Karpas-422 (cell line): ENCODE measurements at places on chromosomes 4 and X.

DNA sequence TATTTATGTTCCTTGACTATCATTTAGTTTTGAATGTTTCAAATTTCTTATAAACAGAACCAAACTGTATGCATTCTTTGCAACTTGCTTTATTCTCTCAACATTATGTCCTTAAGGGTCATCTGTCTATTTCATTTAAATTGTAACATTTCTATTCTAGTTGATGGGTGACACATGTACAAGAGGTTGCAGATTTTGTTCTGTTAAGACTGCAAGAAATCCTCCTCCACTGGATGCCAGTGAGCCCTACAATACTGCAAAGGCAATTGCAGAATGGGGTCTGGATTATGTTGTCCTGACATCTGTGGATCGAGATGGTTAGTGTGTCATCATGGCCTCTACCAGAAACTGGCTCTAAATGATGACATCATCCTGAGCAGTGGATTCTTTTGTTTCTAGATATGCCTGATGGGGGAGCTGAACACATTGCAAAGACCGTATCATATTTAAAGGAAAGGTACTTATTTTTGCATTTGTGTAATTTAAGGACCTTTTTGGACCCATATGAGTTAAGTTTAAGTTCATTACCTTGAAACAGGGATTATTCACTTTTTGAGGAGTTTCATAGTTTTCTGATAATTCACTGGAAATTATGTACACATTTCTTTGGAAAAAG is 6.1 kb downstream of the LIAS start:
- peak; percentile 73 for DNase-seq
- peaks cover 21% of the 10 kb centered on the region for H3K4me1 ChIP-seq
- no peaks in the 10 kb centered on the region for H3K27me3 ChIP-seq
- no peak overlapping the region for H3K27ac ChIP-seq

DNA sequence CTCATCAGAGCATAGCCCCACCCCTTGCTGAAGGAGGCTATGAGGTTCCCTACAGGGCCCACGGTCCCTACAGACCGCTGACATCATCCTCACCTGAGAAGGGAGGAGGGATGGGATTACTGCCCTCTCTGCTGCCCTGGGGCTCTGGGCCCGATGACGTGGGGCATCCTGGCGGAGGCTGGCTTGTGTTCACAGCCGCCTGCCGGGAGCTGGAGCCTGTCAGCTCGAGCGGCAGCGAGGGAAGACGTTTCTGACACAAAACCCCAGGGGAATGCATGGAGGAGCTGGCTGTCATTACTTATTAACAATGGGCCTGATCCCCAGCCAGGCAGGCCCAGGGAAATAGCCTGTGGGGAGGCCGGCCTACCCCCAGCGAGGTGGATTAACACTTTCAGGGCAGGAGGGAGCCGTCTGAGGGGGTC is 106.6 kb upstream of the ATP6AP2 start:
- no peak for DNase-seq
- H3K27me3 ChIP-seq, result no peaks in the 10 kb centered on the region
- no peaks in the 10 kb centered on the region for H3K4me1 ChIP-seq
- H3K4me3 ChIP-seq, result no peak overlapping the region
- H3K36me3 ChIP-seq, result no peaks in the 10 kb centered on the region

GRCh38 chrX:63652086-63652765 is 132.8 kb downstream of the ARHGEF9 start:
- H3K4me3 ChIP-seq, result no peak overlapping the region
- H3K36me3 ChIP-seq, result no peaks in the 10 kb centered on the region
- no peak for DNase-seq

- H3K27me3 ChIP-seq, result no peaks in the 10 kb centered on the region
- no peak for DNase-seq
- H3K4me3 ChIP-seq, result no peak overlapping the region
- H3K4me1 ChIP-seq, result peaks cover 5% of the 10 kb centered on the region; the same call in 1 of the 2 replicates
- no peak overlapping the region for H3K27ac ChIP-seq
Measured at GRCh38 chr4:54800831-54801530, 143.2 kb downstream of the KIT start.

- H3K4me1 ChIP-seq, result peaks cover 31% of the 10 kb centered on the region
- no peaks in the 10 kb centered on the region for H3K27me3 ChIP-seq
- peak overlapping the region; percentile 51 for H3K27ac ChIP-seq
- peak; percentile 65 for DNase-seq
- H3K36me3 ChIP-seq, result no peaks in the 10 kb centered on the region
Measured at GRCh38 chr4:37892641-37893040, 1.8 kb downstream of the TBC1D1 start.

GRCh38 chr4:109973529-109973905 is 60.8 kb downstream of the EGF start:
- H3K4me1 ChIP-seq, result no peaks in the 10 kb centered on the region; the same call in 1 of the 2 replicates
- H3K27ac ChIP-seq, result no peak overlapping the region
- H3K4me3 ChIP-seq, result no peak overlapping the region

- DNase-seq, result no peak
- H3K27ac ChIP-seq, result no peak overlapping the region
- H3K36me3 ChIP-seq, result peaks cover 8% of the 10 kb centered on the region
- H3K4me3 ChIP-seq, result no peak overlapping the region
- no peaks in the 10 kb centered on the region for H3K27me3 ChIP-seq
Measured at GRCh38 chr4:870951-871350, 45.0 kb upstream of the CPLX1 start.

- H3K4me1 ChIP-seq, result no peaks in the 10 kb centered on the region
- no peak overlapping the region for H3K4me3 ChIP-seq
- DNase-seq, result no peak
- no peak overlapping the region for H3K27ac ChIP-seq
- H3K27me3 ChIP-seq, result no peaks in the 10 kb centered on the region
Measured at GRCh38 chr4:7598939-7599790, 164.4 kb upstream of the PSAPL1 start.

GRCh38 chrX:129667412-129667811 is 12.7 kb upstream of the APLN start:
- no peaks in the 10 kb centered on the region for H3K27me3 ChIP-seq
- H3K36me3 ChIP-seq, result no peaks in the 10 kb centered on the region
- no peaks in the 10 kb centered on the region for H3K4me1 ChIP-seq
- H3K4me3 ChIP-seq, result no peak overlapping the region
- DNase-seq, result no peak

- H3K36me3 ChIP-seq, result peaks cover 49% of the 10 kb centered on the region
- peak overlapping the region; percentile 86 for H3K4me3 ChIP-seq
- no peaks in the 10 kb centered on the region for H3K27me3 ChIP-seq
- no peak for DNase-seq
Measured at GRCh38 chr4:498328-498904, 540 bp downstream of the ZNF721 start.

DNA sequence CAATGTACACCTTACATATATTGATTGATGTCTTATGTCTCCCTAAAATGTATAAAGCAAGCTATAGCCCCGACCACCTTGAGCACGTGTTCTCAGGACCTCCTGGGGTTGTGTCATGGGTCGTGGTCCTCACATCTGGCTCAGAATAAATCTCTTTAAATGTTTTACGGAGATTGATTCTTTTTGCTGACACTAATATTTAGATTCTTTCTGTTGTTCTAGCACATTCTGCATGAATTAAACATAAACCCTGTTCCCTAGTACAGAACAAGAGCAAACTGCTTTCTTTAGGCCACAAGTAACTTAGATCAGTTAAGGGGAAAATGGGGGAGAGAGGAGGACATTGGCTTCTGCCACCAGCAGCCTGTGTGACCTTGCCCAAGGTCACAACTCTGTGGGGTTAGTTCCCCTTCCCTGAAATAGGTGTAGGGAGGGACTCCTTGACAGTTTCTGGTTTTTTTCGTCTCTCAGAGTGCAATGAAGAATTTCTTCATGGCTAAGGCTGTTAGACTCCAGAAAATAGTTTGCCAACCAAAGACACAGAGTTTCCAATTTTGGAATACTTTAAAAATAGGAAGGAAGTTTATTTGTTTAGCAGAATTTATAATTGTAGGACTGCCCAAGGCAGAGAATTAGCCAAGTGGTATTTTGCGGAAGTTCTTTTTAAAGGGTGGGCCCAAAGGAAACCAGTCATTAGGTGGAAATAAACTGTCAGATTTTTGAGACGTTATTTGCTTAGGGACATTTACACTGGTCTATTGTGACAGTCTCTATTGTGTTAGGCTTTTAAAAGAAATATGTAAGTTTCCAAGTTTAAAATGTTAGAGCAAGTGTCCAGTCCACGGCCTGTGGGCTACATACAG is 29.4 kb downstream of the PTTG2 start:
- no peak overlapping the region for H3K27ac ChIP-seq
- H3K36me3 ChIP-seq, result no peaks in the 10 kb centered on the region
- no peak for DNase-seq
- H3K27me3 ChIP-seq, result no peaks in the 10 kb centered on the region

GRCh38 chr4:9735515-9735914 is 45.9 kb upstream of the DRD5 start:
- no peaks in the 10 kb centered on the region for H3K27me3 ChIP-seq
- DNase-seq, result no peak

DNA sequence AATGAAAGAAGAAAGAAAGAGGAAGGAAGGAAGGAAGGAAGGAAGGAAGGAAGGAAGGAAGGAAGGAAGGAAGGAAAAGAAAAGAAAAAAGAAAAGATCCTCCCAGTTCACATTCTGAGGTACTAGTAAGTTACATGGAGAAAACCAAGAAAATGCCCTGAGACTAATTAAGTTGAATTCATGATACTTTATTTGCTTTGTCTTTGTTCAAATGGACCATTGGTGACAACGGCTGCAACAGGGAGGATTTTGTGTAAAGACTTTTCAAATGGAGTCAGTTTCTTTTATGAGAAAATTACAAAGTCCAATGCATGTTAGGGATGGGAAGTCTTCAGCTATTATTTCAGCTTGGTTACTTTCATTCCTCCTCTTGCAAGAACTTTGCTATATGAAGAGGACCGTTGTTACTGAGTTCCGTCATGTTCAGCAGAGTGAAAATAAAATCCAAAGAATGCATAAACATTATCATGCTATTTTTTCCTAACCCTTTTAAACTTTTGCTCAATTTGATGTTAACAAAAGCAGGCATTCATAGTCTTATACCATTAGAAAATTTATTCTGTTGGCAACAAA is 8.3 kb downstream of the VCX3A start:
- no peak overlapping the region for H3K4me3 ChIP-seq
- no peaks in the 10 kb centered on the region for H3K27me3 ChIP-seq
- no peak for DNase-seq
- no peaks in the 10 kb centered on the region for H3K36me3 ChIP-seq

- no peaks in the 10 kb centered on the region for H3K4me1 ChIP-seq
- H3K27ac ChIP-seq, result no peak overlapping the region
- DNase-seq, result no peak
- no peaks in the 10 kb centered on the region for H3K36me3 ChIP-seq
- H3K4me3 ChIP-seq, result no peak overlapping the region
Measured at GRCh38 chrX:38864165-38864564, 62.9 kb downstream of the MID1IP1 start.

GRCh38 chrX:74923942-74924448 is 1.3 kb downstream of the NEXMIF start:
- no peak for DNase-seq
- H3K4me3 ChIP-seq, result no peak overlapping the region
- no peaks in the 10 kb centered on the region for H3K27me3 ChIP-seq
- no peaks in the 10 kb centered on the region for H3K36me3 ChIP-seq

- no peaks in the 10 kb centered on the region for H3K27me3 ChIP-seq
- DNase-seq, result no peak
Measured at GRCh38 chr4:115657991-115658650, 544.7 kb upstream of the NDST4 start.

DNA sequence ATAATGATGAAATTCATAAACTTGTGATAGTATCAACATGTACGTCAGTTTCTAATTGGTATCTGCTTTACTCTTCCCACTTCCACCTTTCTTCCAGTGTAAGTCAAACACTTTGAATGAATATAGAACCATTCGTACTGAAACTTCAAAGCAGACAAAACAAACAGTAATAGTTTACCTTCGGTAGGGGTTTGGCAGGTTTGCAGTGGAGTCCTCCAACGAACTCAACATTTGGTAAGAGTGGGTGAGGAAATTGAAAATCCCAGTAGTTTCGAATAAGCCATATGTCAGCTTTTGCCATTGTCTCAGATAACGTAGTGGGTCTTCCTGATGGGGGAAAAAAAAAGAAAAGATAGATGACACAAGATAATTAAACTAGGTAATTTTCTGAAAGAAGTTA is 2.2 kb downstream of the UGT2B4 start:
- no peaks in the 10 kb centered on the region for H3K36me3 ChIP-seq
- DNase-seq, result no peak
- H3K4me3 ChIP-seq, result no peak overlapping the region
- no peak overlapping the region for H3K27ac ChIP-seq

DNA sequence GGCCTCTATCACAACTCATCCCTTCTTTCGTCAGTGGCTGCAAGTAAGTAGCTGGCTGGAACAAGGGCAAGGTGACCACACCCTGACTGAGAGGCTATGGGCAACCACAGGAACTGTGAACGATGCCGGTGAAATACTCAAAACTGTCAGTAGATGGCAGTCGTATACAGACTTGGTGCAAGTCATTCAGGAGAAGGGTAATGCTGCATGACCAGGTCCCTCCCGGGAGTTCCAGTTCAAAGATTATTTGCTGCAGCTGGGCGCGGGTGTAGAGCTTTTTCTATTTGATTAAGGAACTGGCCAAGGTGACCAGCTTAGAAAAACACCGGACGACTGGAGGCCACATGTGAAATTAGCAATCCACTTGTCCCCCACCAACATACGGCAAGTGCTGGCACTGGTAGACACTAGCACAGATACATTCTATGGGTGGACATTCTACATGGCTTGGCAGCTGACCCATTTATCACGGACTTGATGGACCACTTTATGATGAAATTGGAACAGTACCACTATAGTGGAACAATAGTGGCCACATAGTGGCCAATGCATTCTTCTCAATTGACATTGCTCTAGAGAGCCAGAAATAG is 726.6 kb downstream of the TRAM1L1 start:
- H3K36me3 ChIP-seq, result no peaks in the 10 kb centered on the region
- peak; percentile 91 for DNase-seq

DNA sequence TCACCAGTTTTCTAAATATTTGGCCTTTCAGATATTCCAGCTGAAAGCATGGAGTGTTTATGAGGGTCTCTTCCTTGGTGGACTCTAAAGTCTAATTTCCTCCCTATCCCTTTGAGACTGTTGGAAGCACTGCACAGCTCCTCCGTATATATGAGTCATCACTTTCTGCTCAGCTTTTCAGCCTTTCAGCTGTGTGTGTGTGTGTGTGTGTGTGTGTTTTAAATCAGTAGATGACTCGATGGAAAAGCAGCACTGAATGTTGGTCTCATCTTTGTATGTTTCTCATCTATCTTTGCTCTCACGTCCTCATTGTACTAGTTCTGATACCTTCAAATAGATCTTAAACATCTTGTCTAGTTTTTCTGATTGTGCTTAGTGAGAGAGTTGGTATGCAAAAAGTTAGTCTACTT is 81.6 kb downstream of the ZFX start:
- no peak overlapping the region for H3K27ac ChIP-seq
- no peak for DNase-seq
- H3K36me3 ChIP-seq, result no peaks in the 10 kb centered on the region
